Left renal cortex interstitium (tissue), 4 donors: ENCODE measurements at places on chromosomes 3 and 15. TPM values are rescaled to one million over a fixed set of nuclear protein-coding genes. Genes with fewer than 3 reads are reported as not detected.

GRCh38 chr3:47782446-47783308 is 984 bp upstream of the SMARCC1 start:
- DNase-seq, result no peak

- DNase-seq, result no peak
Observed at GRCh38 chr3:119609301-119609700, 11.6 kb downstream of the PLA1A start.

Gene ULK4
- 5.2 TPM for polyA plus RNA-seq

- DNase-seq, result peak; percentile 15
Observed at GRCh38 chr15:73832657-73833056, 40.7 kb upstream of the TBC1D21 start.

DNA sequence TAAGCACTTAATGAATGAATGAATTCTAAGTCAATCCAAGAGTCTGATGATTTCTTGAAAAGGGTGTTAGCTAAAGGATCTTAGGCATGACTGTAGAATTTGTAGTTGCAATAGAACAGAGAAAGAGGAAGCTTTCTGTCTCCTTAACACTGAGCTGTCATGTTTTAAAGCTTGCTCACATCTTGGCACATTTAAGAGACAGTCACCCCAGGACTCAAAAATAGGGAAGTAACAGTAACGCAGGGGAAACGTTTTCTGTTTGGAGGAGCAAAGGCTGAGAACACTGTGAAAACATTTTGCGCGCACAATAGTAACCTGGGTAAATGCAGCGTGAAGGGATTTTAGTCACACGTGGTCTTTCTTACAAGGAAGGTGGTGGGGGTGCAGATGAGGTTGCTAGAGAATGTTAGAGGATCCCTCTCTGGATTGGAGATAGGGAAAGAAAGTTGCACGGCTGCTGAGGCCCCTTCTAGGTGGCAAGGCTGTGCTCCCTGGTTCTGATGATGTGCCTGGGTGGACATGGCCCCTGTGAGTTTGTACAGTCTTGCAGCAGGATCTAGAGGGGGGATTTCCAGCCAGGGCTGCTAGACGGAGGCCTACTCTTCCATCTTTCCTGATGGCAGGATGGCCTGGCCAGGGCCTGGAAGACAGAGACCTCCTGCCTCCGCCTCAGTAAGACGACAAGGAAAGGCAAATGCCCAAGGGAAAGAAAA is 12.0 kb downstream of the STARD5 start:
- no peak for DNase-seq

Gene CKMT1B
- polyA plus RNA-seq, result 2.4 TPM

Gene SLC25A36
- polyA plus RNA-seq, result 197 TPM

Gene CYP19A1
- 0.99 TPM for polyA plus RNA-seq

DNA sequence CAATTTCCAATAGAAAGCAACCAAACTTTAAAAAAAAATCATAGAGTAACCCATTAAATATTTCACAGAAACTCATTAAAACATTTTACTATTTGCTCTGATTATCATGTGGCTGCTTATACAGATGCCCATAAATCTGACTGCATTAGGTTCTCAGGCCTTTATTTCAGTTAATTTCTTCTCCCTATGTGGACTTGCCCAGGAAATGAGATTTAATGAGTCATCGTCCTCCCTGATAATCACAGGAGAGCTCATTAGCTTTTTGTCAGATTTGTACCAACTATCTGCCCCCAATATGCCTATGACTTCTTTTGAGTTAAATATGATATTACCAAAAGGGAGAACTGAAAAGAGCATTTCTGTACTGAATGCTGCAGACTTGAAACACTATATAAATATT is 168.0 kb downstream of the FOXB1 start:
- DNase-seq, result no peak

DNA sequence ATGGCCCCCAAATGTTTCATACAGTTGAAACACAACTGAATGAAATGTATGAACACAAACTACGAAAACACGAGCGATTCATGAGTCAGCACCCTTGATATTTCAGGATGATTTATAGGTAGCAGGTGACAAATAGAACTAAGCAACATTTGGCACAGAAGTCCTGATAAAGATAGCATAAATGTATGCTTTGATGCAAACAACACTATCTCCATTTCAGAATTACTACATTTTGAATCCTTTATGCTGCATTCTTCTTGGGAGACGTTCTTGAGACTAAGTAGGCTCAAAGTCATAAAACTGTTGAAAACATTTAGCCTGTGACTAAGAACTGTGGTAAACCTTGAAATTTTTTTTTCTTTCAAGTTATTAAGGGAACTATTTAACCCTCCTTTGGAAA is 200.3 kb upstream of the ICE2 start:
- no peak for DNase-seq
